ENCODE measurements at places on chromosomes 12 and 14. TPM values are rescaled to one million over a fixed set of nuclear protein-coding genes. Genes with fewer than 3 reads are reported as not detected.

The C12orf50 gene
- total RNA-seq = not detected

DNA sequence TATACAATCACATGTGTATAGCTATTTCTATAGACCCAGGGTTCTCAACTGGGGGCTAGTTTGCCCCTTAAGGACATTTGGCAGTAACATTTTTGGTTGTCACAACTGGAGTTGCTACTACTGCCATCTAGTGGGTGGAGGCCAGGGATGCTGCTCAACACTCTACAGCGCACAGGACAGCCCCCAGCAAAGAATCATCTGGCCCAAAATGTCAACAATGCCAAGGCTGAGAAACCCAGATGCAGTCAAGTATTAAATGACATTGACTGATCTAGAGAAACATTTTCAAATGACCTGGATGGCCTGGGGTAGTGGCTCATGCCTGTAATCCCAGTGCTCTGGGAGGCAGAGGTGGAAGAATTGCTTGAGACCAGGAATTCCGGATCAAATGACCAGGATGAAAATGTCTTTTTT is 5.8 kb downstream of the WSB2 start:
- DNase-seq = no peak

The OVCH1 gene
- 0.41 TPM for total RNA-seq

DNA sequence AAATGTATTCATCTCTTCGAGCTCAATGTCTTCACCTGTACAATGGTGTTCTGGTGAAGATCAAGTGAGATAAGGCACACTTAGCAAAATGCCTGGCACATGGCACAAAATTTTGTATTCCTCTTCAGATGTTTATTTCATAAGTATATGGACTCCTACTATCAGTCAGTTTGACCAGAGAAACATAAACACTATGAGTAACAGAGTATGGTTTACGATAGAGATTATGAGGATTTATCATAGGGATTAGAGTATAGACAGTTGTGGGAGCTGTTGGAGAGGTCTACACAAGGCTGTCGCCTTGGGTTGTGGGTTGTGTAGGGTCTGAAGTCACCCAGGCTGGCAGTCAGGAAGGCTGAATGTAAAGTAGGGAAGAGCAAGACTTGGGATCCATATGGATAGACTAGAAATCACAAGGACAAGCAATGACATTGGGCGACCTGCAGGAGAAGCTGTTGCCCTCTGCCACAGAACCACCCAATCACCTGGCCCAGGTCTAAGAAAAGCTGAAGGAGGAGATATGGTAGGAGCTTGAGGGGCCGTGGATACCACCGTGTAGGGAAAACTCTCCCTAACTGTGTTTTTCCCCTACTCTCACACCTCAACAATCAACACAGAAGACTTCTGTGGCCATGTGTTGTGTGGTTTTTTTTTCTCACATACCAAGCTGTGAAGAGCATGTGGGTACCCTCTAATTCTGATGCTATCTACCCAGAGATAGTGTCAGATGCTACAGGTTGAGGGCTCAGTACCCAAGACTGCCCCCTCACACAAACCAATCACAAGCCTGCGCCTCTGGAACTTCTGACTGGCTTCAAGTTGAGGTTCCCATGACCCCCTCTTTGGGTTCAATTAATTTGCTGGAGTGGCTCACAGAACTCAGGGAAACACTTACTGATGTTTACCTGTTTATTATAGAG is 27.2 kb upstream of the RESF1 start:
- DNase-seq = no peak

DNA sequence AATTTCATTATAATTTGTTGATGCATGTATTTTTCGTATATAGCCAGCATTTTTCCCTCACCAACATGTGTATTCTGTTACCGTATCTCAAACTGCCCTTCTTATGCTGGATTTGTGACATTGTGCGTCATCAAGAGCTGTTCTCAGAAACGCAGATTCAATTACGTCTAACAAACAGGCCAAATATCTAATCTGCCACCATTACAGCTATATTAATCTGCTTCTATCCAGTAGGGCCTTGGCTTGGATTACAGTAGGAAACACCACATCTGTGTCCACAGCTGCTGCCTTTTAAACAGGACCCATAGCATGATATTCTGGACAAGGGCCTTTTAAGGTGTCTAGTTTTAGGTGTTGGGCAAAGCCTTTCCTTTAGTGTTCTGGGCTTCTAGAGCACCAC is 140.6 kb downstream of the PDE3A start:
- DNase-seq = no peak

- no peak for DNase-seq
Measured at GRCh38 chr12:17148706-17149105, 542.7 kb upstream of the LMO3 start.

DNA sequence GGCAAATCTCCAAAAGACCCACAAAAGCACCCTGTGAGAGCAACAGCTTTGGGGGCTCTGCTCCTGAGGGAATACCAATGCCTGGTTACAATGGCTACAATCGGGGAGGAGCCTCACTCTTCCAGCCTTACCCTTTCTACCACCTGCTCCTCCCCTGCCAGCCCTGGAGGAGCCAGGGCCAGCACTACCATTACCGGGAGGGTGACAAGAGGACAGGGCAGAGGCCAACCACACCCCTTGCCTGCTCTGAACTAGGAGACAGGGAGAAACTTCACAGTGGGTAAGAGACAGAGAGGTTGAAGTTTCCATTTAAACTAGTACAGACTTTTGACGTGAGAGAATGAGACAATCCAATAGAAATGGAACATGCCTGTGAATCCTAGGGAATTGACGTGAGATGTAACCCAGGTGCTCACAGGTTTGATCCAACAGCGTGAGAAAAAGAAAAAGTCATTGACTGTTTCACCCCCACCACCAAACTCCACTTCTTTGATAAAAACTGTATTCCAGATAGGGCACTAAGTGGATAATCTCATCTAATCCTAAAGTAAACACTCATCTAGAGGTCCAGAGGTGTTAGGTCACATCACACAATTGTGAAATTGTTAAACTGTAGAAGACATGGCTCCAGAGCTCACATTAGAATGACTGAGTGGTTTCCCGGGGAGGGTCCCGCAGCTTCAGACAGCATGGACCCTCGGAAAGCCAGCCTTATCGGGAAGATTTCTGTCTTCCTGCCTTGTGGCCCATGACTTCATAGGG is 8.4 kb upstream of the TC2N start:
- DNase-seq = no peak

GRCh38 chr12:120237360-120238171 is 28.0 kb downstream of the PXN start:
- no peak for DNase-seq

The TMEM132D gene
- 4.1 TPM for total RNA-seq

The ESRRB gene
- under 0.01 TPM for total RNA-seq

- DNase-seq = no peak
Measured at GRCh38 chr12:119601877-119602733, 8.5 kb downstream of the TMEM233 start.

The KCNC2 gene
- 22.4 TPM for total RNA-seq

GRCh38 chr12:112869091-112869490 is 37.7 kb upstream of the OAS1 start:
- no peak for DNase-seq

The NR4A1 gene
- total RNA-seq = 5.3 TPM

GRCh38 chr12:66011731-66012130 is 118.8 kb downstream of the LLPH start:
- DNase-seq = no peak

DNA sequence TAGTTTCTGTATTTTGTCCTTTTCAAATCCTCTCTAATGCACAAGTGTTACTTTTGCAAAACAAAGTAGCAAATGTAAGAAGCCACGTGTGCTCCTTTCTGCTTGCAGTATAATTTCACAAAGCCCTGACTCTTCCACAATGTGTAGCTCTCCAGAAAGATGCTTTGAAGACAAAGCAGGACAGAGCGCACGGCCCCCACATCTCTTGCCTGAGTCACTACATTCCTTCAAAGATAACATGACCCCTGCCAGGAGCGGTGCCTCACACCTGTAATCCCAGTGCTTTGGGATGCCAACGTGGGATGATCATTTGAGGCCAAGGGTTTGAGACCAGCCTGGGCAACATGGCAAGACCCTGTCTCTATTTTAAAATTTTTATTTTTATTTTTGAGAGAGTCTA is 40.5 kb downstream of the JAG2 start:
- DNase-seq = no peak

DNA sequence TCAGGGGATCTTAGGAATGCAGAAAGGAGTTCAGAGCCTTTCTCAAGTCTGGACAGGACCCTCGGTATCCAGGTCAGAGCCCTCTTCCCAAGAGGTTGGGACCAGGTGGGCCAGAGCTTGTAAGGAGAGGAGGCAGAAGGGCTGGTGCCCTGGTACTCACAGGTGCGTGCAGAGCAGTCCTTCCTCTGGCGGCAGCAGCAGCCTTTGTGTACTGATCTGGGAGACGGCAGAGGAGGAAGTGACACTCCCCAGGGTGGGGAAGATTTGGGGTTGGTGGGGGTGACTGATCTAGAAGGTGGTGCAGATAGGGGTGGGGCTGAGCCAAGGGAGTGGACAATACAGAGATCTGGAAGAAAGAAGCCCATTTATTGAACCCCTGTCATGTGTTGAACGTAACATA is at the start of gene ITGB7:
TSS of gene ITGB7 (minus strand) at position 210 of the 400 bp plus-strand sequence. CDS start 6,808 bp downstream, outside the sequence.
- no peak for DNase-seq

GRCh38 chr12:58966939-58967338 is 46.6 kb upstream of the LRIG3 start:
- DNase-seq = no peak

The PTPRO gene
- 204 TPM for total RNA-seq

The GYS2 gene
- not detected for total RNA-seq

GRCh38 chr14:21073921-21074320 is 3.8 kb downstream of the ARHGEF40 start:
- DNase-seq = no peak

DNA sequence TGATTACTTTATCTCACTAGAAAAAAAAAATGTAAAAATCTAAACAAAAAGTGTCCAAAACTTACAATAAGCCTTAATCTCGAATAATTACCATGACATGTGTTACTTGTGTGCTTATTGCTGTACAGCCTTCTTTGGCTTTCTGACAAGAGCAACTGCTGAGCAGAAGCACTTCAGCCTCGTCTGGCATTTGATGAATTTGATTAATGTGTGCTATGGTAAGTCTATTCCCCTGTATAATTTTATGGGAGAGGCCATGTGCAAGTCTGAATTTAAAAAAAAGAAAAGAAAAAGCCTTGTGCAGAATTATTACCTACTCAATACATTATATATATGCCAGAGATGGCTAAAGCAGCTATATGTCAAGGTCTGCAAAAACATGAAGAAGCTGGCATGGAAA is 113.9 kb downstream of the AEBP2 start:
- no peak for DNase-seq

DNA sequence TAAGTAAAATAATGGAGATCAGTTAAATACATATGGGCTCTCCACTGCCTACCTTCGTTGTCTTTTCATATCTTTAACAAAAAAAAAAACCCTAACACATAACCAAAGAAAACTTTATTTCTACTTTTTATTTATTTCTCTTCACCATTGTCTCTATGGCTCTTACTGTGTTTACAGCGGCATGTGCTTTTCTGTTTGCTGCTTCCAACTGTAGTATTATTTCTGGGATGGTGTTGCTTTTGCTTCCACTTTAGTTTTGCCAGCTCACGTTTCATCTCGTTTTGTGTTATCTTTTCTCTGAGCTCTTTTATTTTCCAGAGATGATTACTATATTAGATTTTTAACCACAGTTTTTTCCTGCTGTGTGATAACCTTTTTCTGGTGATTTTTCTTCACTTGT is 46.1 kb downstream of the KTN1 start:
- no peak for DNase-seq

GRCh38 chr12:20057398-20057797 is 310.9 kb upstream of the PDE3A start:
- DNase-seq = no peak

The NEK9 gene
- 20.0 TPM for total RNA-seq

DNA sequence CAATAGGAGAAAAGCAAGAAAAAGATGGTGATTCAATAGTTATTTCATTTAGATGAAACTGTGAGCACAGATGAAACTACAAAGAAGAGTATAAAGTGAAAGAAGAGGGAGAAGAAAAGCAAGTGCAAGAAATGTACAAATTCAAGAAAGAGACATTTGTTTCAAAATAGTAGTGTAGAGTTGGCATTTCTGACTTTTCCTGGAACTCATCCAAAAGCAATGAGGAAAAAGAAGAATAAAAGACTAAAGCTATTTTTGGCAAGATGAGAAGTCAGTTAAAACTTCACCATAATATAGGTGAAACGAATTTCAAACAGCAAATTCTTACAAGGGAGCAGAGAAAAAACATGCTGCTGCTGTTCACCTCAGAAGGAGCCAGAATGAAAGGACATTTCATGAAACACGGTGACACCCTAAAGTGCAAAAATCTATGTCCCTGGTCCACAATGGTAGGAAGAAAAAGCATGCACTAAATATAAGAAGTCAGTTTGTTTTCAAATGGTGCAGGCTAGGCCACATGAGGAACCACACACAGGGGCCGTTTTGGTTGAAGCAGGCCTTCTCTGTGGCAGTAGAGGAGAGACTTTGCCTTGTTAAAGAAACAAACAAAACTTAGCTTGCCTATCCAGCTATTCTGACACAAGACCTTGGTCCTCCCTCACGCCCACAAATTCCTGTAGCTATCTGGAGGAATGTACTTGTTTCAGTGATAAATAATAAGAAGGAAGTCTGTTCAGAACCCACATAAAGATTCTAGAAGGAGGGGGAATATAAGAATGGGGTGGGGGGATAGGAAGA is 11.1 kb upstream of the CMAS start:
- DNase-seq = no peak

GRCh38 chr12:80714055-80714454 is 2.7 kb upstream of the MYF5 start:
- no peak for DNase-seq

DNA sequence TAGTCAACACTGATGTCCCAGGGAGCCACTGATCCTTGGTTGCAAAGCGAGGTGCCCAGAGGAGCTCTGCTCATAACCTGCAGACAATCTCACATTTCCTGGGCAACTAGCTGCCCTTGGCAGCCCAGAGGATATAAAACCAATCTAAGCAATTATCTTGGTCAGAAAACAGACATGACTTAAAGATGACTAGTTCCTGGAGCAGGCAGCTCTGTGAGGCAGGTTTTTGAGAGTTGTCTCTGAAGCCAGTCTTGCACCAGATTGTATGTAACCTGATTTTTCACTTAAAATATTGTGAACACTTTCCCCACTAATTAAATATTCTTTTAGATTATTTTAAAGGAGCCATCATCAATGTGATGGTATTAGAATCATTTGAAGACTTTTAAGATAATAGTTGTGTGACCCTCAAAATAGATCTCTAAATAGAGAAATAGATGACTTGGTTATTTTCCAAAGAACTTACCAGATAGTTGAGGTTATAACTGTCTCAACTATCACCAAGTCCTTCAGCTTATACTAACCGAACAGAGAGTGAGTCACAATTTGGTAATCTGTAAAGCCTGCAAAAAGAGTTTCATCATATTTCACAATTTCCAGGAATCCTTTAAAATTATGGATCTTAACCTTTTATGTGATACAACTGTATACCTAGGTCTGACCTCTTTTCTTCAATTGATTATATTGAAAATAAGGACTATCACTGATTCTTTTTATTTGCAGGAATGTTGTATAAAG is 75.9 kb downstream of the LIN7A start:
- DNase-seq = no peak

The OR5AU1 gene
- total RNA-seq = not detected

GRCh38 chr12:120801146-120801545 is 75.5 kb downstream of the ACADS start:
- no peak for DNase-seq

The RBP5 gene
- not detected for total RNA-seq

GRCh38 chr14:61178226-61179060 is 102.7 kb downstream of the TMEM30B start:
- no peak for DNase-seq

The WNT5B gene
- 22.0 TPM for total RNA-seq

The RTN1 gene
- 877 TPM for total RNA-seq

The CCND2 gene
- 161 TPM for total RNA-seq

Measured in frontal cortex (tissue), 4 donors.